ENCODE measurements at places on chromosomes 5 and 9.

DNA sequence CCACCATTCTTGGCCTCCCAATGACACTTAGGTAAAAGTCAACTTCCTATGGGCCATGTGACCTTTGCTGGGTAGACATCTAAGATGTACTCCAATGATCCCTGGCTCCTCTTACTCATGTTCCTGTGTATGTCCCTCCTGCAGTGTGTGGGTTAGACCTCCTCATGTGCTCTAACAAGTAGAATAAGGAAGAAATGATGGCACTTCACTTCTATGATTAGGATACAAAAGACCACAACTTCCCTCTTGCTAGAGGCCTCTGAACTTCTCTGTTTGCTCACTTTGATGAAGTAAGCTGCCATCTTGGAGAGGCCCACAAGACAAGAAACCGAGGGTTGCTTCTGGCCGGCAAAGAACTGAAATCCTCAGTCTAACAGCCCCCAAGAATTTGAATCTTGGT lies 131.8 kb downstream of the TAF11L14 start:
- DNase-seq: no peak

- no peak for DNase-seq
Measured at GRCh38 chr5:54438620-54439389, 16.7 kb upstream of the HSPB3 start.

- no peak for DNase-seq
Measured at GRCh38 chr5:62256161-62257019, 49.6 kb upstream of the KIF2A start.

GRCh38 chr9:108205276-108205675 lies 650.5 kb downstream of the ACTL7B start:
- no peak for DNase-seq

- DNase-seq: no peak
Measured at GRCh38 chr5:42426016-42426415, 2.8 kb downstream of the GHR start.

- no peak for DNase-seq
Measured at GRCh38 chr9:111700776-111701175, 39.4 kb downstream of the GNG10 start.

GRCh38 chr9:28735738-28736342 lies 1162.6 kb upstream of the C9orf72 start:
- no peak for DNase-seq

GRCh38 chr5:147512659-147513379 lies 3.0 kb upstream of the DPYSL3 start:
- DNase-seq: no peak

DNA sequence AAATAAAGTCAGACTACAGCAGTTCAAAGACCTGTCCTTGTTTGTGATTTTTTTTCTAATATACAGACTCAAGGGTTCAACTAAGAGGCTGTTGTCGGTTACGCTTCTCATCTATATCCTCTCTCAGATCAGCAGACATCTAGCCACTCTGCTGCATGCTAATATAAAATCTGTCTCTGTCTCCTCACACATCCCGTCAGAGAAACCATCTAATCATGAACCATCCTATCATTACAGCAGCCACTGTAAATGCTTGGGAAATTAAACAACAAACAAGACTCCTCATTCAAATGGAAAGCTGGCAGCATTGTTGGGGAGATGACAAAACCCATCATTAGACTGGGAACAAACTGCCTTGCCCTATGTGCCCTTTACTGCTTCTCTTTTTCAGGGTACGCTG lies 94.8 kb downstream of the SEMA5A start:
- no peak for DNase-seq
